ENCODE measurements at places on chromosomes 4 and X.

- no peak for DNase-seq
Measured at GRCh38 chr4:102817613-102818268, 9.6 kb downstream of the UBE2D3 start.

- peak; percentile 39 for DNase-seq
Measured at GRCh38 chrX:41781500-41781899, 57.5 kb downstream of the GPR82 start.

DNA sequence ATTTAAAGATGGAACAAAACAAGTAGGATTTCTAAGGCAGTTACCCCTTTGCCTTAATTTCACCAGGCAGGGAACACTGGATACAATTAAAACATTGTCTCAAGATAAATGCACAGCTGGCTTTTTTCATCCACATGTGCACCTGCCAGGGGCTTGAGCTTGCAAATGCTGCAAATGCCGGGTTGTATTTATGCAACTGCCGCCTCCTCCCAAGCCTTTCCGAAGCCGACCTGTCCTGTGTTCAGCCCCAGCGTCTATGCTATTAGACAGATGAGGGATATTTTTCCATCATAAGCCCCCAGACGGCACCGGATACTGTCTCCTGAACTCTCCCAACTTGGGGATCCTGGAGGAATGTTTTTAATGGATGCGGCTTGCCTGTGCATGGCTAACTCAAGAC lies 251.6 kb downstream of the CRLF2 start:
- DNase-seq: no peak

GRCh38 chr4:83589279-83589678 lies 53.4 kb downstream of the GPAT3 start:
- no peak for DNase-seq

DNA sequence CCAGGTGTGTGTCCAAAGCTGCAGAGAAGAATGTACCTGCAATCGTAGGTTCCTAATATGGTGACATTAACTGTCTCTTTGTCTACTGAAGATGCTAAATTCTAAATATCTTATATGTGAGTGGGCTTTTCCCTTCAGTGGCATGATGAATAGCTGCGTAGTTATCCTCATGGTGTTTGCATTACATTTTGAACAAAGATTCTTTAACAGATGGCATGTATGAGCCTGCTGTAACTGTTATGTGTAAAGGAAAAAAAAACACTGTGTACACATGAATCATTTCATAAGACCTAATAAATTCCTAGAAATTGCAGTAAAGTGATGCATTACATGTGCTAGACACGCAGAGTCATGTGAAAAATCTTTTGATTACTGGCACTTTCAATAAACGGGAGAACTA lies 288.0 kb downstream of the SH2D1A start:
- DNase-seq: no peak

DNA sequence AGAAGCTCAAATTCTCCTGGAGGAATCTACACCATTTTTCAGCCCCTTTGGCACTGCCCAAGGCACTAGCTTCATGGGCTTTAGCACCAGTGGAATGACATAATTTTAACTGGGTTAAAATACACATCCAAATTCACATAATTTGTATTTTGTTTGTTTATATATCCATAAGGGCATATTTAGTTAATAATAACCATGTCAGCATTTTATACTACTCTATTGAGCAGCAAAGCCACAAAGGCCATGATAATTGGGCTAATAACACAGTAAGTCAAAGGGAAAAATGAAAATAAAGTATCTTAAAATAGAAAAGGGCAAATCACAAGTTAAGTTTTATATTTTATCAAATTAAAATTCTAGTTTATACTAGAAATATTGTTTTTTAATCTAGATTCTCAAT lies 262.7 kb upstream of the TACR3 start:
- no peak for DNase-seq

- peak; percentile 25 for DNase-seq
Measured at GRCh38 chr4:1285790-1286553, 3.7 kb upstream of the MAEA start.

- DNase-seq: no peak
Measured at GRCh38 chr4:3709846-3710441, 56.2 kb upstream of the ADRA2C start.

DNA sequence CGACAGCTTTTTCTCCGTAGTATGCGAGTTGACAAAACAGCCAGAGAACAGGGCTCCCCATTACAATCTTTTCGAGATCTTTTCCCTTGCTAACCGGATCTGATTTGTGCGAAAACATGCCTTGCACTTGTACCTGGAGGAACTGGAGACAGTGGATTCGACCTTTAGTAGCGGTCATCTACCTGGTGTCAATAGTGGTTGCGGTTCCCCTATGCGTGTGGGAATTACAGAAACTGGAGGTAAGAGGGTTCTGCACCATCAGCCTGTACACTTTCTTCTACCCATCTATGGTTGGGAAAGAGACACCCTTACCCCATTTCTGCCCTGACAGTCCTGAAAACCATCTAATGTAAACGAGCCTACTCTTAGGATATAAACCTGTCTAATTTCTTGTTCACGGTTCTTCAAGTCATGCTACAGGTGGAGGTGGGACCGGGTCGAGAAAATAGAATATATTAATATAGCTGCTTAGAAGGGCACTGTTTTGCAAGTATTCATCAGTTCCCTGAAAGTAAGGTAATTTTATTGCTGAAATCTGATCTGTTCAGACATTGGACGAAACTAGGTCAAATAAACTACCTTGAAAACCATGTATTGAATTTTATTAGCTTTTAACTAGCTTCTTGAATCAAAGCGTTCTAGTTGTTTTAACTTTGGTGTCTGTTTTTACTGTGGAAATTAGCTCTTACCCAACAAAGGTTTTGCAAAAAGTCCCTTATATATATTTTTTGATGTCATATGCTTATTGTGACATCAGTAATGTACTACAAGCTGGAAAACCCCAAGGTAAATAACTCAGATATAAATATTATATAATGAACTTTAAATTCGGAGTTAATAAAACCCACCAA lies 869 bp downstream of the TMEM184C start:
- no peak for DNase-seq

GRCh38 chr4:128832243-128832625 lies 22.7 kb downstream of the JADE1 start:
- no peak for DNase-seq

DNA sequence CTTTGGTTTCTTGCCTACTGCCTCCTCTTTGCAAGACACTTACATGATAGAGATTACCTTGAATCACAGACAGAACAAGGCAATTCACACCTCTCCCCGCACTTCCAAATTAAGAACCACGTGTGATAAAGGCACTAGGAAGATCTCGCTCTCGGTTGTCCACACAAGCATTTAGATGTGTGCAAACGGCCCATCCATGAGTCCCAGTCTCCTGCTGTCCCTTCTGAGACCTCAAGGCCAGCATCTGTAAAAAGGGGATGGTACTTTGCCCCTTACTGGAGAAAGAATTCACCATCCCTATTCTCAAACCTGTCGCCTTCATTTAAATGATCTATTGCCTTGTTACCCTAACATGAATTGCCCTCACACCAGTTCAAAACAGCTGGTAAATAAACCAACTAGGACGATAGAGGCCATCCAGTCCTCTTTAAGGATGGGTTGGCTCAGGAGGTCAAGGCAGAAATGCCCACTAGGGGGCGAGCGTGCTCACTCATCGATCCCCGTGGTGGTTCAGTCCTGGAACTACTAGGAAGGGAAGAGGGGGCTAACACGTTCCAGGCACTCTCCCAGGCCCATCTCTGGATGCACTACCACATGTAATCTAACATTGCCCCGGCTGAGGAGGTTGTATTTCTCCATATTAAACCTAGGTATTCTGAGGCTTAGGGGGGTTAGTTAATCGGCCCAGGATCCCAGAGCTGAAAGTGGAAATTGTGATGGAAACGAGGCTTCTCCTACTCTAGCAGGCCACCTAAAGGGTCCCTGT lies 95.8 kb downstream of the DHX15 start:
- peak; percentile 59 for DNase-seq

DNA sequence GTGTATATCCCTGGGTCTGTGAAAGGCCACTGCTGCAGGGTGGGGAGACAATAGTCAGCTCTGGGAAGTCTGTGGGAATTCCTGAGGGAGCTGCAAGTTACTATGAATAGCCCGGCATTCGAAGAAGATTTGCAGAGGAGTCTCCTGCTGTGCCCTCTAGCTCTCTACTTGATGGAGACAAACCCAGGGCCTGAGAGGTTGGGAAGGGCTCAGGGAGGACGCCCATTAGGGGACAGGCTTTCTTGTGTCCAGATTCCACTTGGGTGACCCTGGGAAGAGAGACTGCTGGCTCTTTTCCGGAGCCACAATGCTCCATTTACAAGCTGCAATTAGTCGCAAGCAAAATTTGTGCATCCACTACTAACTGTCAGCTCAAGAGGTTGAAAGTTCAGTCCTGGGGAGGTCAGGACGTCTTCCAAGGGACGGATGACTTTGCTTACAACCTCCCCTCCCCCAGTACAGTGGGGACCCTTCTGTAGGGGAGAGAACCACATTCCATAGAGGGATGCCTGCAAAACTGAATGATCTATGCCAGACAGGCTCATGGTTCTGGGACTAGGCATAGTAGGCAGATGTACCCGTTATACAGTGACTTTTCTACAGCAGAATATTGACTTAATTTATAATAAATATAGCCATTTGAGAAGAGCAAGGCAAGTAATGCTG lies 48.2 kb upstream of the PHOX2B start:
- no peak for DNase-seq

DNA sequence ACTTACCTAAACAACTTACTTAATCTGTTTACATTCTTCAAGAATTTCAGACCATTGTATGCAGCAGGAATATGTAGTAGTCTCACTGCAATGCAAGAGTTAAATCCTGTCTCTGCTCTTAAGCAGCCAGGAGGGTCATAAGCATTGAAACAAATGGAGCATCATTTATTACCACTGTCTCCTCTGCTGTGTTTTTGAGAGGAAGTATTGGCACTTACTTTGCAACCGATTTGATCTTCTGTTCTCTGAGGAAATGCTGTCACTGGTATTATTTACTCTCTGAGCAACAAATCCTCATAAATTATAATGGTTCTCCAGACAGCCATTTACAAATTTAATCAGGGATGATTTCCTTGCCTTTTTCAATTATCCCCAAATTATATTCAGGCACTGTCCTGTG lies 1367.1 kb downstream of the STIM2 start:
- DNase-seq: no peak

DNA sequence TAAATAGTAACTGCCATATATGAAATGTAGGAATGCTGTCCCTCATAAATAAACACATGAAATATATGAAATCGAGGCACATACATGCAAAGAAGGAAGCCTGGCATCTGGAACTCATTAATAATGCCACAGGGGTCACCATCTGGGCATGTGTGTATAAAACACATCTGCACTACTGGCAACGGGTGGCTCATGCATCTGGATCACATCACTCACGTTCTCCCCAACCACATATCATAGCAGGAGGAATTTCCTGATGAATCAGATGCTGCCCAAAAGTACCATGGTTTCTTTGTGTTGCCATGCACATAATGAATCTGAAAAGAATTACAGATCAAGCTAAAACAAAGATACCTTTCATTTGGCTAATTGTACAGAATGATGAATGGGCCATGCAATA lies 28.6 kb downstream of the RNF175 start:
- DNase-seq: no peak

DNA sequence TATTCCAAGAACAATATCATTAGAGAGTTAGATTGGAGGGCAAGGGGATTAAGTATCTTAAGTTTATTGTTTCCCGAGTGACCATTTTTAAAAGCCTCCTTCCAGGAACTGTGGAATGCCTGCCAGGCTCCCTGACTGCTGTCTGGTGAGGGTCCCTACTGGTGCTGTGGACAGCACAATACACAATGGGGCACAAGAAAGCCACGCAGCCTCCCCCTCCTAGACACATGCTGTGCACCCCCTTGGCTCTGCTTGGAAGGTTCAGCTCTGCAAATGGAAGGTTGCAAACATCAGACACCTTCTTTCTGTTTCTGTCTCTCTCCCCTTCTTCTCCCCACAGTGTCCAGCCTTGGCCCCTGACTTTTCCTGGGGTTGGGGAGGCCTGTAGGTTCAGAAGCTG lies 153.2 kb downstream of the SHROOM3 start:
- DNase-seq: no peak

GRCh38 chr4:139540632-139541031 lies 15.4 kb downstream of the SETD7 start:
- DNase-seq: no peak

- DNase-seq: no peak
Measured at GRCh38 chr4:52755426-52755825, 4.2 kb upstream of the ERVMER34-1 start.

DNA sequence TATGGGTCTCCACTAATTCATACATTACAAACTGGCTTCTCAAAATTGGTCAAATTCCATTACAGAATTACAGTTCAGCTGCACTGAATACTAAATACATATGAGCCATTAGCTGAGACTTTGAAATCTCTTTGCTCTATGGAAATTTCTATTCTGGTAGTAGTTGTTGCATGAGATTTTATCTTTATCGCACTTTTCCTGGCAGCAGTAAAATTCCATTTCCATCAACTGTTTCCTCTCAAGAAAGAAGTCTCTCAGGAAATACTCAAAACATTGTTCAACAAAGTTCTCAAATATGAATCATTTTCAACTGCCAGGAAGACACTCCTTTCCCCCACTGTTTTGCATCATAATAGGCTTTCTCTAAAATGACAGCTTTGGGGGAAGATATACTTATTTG lies 51.3 kb downstream of the ATP11C start:
- no peak for DNase-seq

DNA sequence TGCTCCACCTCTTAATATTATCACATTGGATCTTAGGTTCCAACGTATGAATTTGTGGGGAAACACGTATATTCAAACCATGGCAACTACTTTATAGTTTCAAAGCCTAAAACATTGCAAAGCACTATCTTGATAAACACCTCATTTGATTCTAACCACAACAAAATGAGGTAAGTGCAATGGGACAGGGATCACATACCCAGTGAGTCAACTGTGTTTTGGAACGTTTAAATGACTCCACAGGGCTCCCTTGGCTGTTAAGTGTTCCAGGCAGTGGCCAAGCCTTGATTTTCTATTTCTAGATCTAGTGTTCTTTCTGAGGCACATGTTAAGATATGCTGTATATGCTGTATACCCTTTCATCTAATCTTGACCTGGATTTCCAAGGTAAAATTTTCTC lies 54.5 kb upstream of the C1QTNF7 start:
- DNase-seq: no peak

- DNase-seq: no peak
Measured at GRCh38 chrX:24298191-24298590, 15.7 kb downstream of the SUPT20HL2 start.

GRCh38 chrX:133045986-133046385 lies 50.9 kb downstream of the USP26 start:
- peak; percentile 26 for DNase-seq

- no peak for DNase-seq
Measured at GRCh38 chrX:121853762-121854613, 806.6 kb downstream of the GLUD2 start.

GRCh38 chr4:3407171-3407771 lies 34.5 kb upstream of the HGFAC start:
- DNase-seq: no peak

- DNase-seq: no peak
Measured at GRCh38 chr4:93710101-93710846, 118.3 kb upstream of the ATOH1 start.

DNA sequence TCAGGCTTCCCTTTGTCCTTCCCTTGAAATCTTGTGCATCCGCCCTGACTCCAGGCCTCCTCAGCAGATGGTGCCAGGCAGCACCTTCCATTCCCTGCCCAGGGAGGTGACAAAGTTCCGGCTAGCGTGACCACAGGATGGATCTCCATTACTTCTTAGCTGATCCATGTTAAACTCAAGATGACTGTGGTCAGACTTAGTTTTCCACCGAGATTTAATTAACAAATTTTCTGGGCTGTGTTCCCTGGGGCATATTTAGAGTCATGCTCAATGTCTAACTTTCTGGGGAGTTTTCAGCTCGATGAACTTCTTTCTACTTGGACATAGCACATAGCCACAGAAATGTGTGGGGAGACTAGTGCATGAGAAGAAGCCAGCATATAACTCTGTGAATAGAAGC lies 215.1 kb upstream of the SFRP2 start:
- DNase-seq: no peak

Measured in ACHN (cell line).